Stimulated activated CD8-positive, alpha-beta memory T cell treated with anti-CD3 and anti-CD28 coated beads, Interleukin-2, amount 100 ng/mL, for 1 hour (primary cell): ENCODE measurements at places on chromosomes 5 and 9.

DNA sequence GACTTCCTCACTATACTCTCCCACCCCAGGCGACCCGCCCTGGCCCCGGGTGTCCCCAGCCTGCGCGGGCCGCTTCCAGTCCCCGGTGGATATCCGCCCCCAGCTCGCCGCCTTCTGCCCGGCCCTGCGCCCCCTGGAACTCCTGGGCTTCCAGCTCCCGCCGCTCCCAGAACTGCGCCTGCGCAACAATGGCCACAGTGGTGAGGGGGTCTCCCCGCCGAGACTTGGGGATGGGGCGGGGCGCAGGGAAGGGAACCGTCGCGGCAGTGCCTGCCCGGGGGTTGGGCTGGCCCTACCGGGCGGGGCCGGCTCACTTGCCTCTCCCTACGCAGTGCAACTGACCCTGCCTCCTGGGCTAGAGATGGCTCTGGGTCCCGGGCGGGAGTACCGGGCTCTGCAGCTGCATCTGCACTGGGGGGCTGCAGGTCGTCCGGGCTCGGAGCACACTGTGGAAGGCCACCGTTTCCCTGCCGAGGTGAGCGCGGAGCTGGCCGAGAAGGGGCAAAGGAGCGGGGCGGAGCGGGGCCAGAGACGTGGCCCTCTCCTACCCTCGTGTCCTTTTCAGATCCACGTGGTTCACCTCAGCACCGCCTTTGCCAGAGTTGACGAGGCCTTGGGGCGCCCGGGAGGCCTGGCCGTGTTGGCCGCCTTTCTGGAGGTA is 2.1 kb downstream of the CA9 start:
- DNase-seq: no peak

DNA sequence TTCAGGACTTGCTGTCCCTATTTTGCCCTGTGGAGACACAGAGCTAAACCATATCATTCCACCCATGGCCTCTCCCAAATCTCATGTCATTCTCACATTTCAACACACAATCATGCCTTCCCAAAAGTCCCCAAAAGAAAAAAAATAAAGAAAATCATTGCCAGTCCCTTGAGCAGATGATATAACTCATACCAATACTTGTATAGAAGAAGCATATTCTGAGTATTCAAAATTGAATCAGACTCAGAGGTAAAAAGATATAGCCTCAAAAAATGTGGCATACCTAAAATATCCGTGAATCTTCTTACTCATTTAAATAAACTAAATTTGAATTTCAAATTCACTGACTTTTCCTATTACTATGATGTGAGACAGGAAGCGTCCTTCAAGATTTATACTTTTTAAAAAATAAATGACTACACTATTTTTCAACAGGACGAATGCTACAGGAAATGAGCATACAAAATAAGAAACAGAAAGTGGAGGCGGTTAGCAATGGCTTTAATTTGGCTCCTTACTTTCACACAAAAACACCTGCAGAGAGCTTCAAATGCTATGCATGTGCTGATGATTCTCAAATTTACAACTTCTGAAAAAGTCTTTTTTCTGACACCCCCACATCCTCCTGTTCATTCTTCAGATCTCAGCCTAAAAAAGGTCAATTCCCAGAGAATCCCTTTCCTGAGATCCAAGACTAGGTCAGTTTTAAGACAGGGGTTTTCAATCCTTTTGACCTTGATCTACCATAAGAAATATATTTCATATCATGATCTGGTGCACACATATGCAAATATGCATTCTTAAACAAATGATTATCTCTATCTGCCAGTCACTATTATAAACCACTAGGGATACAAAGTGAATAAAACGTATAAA is 39.6 kb upstream of the DMXL1 start:
- no peak for DNase-seq

DNA sequence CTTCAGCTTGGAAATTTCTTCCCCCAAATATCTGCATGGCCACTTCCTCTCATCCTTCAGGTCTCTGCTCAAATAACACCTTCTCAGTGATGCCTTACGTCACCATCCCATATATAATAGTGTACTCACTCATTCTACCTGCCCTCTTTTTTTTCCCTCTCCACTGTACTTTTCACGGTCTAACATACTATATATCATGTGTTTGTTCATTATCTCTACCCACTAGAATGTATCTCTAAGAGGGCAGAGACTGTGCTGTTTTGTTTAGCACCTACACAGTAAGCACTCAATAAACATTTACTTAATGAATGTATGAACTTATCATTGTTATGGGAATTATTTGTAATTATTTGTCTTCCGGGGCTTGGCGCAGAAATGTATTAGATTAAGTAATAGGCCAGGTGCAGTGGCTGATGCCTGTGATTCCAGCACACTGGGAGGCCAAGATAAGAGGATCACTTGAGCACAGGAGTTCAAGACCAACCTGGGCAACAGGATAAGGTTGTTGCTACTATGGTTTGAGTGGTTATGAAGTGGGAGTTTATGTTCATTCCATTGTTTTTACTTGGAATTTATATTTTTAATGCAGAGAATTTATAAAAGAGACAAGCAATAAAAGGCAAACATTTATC is 6.0 kb upstream of the IL13 start:
- no peak for DNase-seq

DNA sequence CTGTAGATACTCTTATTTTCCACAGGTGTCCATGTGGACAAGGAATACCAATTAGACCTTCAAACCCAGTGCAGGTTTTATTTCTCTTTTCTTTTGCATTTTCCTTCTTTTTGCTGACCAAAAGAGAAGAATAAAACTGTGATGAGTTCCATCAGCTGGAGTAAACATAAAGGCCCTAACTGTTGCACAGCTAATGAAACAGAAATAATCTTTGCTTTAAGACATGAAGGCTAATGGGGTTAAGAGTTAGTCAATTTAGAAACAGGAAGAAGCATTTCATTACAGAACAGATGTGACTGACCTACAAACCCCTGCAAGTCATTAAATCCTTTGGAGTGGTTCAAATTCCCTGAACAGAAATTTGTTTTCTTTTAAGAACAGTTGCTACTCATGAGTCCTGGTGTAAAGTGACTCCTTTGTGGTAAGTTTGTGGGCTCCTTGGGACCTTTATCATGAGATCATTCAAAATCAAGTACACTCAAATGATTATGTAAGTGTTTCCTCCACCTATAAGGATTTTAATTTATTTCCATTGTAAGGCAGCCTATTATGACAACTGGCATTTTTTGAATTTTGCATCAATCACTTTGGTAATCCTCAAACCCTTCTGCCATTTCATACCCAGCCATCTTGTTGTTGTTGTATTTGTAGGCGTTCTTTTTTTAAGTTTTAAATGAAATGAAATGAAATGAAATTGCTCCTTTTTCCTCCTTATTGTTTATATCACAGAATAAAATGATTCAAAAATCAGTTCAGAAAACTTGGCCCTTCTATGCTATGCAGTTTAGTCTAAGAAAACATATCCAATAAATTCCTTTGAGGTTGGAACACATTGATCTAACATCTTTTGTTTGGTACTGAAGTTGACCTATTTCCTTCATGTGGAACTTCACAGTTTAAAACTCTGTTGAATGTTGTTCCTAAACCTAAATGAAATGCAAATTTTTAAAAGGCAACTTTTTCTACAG is 1.3 kb downstream of the MINAR2 start:
- DNase-seq: no peak

DNA sequence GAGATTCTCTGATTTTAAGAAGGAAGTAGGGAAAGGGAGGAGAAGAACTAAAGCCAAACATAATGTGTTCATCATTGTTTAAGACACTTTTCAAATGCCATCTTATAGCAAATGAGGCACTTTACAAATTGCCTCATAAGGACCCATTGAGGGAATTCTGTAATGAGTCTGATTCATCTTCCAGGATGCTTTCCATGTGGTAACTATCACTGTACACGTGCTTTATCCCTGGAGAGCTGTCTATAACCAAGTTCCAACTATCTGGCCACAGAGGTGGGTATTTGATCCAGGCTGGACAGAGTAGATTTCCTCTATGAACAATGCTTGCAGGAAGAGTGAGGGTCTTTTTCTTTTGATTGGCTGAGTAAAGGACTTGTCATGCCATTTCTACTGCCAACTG is 183.5 kb upstream of the NFIB start:
- no peak for DNase-seq

DNA sequence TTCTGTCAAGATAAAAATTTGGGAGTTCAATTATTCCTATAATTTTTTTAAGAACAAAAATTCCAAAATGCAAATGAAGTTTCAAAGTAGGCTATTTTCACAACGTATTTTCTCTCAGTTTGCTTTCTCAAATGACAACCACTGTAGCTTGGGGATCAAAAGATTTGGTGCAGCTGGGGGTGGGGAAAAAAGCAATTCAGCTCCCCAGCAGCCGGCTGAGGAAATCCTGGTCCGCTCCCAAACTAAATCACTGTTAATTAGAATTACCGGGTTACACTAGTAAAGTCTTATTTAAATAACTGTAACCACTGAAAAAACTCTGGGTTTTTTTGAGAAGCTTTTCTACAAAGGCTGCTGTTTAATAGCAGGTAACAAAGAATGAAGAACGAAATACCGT is 5.7 kb downstream of the NR6A1 start:
- no peak for DNase-seq

DNA sequence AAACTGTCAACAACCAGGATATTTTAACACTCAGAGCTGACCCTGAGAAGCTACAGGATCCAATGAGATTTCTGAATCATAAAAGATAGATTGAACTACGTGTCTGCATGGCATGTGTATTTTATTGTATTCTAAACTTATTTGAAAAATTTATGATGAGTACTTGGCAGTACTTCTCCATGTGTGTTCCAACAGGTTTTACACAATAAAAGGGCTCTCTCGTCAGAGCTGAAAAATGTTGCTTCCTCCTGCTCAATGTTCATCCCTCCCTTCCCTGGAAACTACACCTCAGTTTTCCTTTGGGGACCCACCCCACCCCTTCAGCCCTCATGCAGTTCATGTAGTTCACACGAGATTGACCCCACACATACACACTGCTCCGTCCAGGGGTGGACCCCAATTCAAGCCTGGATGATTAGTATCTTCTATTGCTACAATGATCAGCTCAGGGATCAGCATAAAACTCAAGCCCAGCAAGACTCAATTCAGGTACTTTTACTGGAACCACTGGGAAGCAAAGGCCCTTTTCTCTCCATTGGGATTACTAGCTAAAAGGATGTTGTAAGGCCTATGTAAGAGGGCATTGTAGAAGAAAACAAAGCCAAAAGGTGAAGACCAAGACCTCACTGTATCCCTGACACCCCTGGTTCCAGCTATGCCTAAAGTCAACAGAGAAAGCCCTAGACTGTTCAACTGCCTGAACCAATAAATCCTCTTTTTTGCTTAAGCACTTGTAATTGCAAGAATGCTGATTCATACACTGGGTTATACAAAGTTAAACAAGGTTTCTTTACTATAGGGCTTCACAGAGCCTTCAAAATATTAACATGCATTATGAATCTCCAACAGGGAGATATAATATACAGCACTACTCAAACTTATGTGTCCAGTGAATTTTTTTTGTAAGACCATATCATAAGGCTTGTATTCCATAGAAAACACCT is 112.6 kb downstream of the SAXO1 start:
- DNase-seq: no peak

- DNase-seq: no peak
Observed at GRCh38 chr5:59079622-59080620, 497.0 kb downstream of the RAB3C start.

DNA sequence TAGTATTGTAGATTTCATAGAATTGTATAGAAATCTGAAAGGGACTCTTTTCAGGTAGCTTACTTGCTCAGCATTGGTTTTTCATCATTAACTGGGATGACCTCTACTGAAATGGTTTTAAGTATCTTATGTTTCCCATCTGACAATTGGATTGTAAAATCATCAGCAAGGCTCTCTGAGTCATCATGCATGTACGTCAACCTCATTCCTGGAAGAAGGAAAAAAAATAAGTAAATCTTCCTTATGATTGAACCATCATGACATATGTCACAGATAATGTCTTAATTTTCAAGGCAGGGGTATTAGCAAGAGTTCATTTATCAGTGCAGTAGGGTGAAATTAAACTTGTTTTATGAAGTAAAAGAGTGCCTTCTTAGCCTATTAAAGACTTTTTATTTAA is 74.9 kb upstream of the CER1 start:
- no peak for DNase-seq

DNA sequence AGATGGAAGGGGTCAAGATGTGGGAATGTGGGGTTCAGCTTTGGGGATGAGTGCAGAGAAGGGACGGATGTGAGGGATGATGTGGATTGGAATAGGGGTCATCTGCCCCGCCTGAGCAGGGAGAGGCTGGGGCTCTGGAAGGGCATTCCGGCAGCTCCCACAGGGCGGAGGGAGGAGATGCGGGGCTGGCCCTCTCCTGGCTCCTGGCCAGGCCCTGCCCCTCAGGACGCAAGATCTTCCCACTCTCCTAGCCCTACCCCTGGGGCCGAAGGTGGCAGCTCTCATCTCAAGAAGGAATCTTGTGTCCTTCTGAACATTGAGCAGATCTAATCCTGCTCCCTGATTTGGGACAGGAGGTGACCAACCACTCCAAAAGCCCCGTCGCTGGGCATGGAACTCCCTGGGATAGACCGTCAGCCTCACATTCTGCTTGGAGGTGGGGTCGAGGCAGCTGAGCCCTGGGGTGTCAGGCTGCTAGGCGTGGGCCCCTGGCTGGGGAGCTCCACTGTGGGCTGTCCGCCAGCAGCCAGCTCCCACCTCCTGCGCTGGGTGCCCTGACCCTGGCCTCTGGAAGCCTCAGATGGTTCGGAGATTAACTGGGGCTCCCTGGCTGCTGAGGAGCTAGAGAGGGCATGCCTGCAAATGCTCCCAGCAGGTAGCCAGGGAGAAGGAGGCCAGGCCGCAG is 125.2 kb downstream of the ZNF354C start:
- no peak for DNase-seq

GRCh38 chr9:131885144-131885609 is 145.3 kb upstream of the RAPGEF1 start:
- no peak for DNase-seq

DNA sequence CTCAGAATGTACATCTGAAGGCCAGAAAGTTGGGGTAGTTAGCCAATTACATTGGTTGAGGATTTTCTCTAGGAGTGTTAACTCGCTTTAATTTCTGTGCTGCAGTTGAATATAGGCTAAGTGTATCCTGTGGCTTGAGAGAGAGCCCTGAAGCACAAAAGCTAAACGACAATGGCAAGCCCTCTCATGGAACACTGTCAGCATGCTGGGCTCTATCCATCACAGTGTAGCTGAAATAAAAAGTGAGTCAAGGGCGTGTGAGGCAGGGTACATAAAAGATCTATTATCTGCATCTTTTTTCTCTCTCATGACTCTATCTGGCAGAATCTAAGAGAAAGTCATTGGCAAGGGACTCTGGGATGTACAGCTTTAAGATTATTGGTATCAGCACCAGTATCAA is 254.2 kb upstream of the GRIA1 start:
- no peak for DNase-seq

DNA sequence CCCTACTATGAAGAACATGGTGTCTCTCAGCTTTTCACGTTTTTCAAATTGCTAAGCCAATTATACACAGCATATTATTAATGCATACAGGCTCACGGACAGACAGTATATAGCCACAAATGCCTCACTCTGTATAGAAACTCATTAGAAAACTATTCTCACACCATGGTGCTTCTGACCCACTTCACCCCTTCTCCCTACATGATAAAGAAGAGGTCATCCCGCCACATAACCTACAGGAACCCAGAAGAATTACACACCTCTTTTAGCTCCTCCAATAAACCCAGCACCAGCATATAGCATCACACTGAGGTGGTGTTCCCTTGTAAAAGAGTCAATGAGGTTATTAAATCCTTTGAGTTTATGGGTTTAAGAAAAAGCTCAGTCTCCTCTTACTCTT is 5.6 kb downstream of the TLE1 start:
- no peak for DNase-seq

GRCh38 chr5:178476531-178476930 is 113.7 kb downstream of the COL23A1 start:
- DNase-seq: no peak
